Fibroblast of lung (primary cell): ENCODE measurements at places on chromosomes 2 and 18. TPM values are rescaled to one million over a fixed set of nuclear protein-coding genes. Genes with fewer than 3 reads are reported as not detected.

SLC9A2 gene
- not detected in 2 replicates for total RNA-seq

UBE2E3 gene
- total RNA-seq = 43.1 and 57.5 TPM in 2 replicates

CHAC2 gene
- 1.3 and 1.7 TPM in 2 replicates for total RNA-seq

AOX1 gene
- total RNA-seq = 65.1 and 81.4 TPM in 2 replicates
